ENCODE measurements at places on chromosomes 3 and 15.

- no peak for DNase-seq
Measured at GRCh38 chr3:196513697-196514349, 1.3 kb downstream of the SMCO1 start.

GRCh38 chr3:156358232-156358631 is 196.7 kb downstream of the SSR3 start:
- DNase-seq, result no peak

GRCh38 chr3:197874064-197874463 is 75.9 kb upstream of the RPL35A start:
- no peak for DNase-seq

DNA sequence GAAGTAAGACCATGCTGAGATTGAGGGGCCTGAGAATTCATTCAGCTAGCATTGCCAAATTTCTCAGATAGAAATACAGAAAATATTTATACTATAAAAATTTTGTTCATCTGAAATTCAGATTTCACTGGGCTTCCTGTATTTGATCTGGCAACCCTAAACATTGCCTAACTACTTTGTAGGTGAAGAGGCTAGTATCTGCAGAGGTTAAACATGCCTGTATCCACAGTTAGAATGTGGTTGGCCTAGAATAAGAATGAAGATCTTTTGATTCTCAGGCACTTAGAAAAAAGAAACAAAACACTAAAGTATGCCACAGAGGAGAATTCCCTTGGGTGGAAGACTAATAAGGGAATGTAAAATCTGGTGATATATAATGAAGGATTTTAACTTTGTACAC is 189.0 kb downstream of the DIPK2A start:
- no peak for DNase-seq

GRCh38 chr15:87142096-87142495 is 1062.4 kb downstream of the AGBL1 start:
- no peak for DNase-seq
